ENCODE measurements at places on chromosomes 16 and 17. TPM values are rescaled to one million over a fixed set of nuclear protein-coding genes. Genes with fewer than 3 reads are reported as not detected.
A peak's percentile ranks its signal among the peaks of the same experiment; 100 is the strongest.

ACSM2A gene
- total RNA-seq, result not detected

PITPNM3 gene
- 13.8 TPM for total RNA-seq

PYY gene
- not detected for total RNA-seq

CDIP1 gene
- 22.2 TPM for total RNA-seq

CBFA2T3 gene
- 8.9 TPM for total RNA-seq

DNA sequence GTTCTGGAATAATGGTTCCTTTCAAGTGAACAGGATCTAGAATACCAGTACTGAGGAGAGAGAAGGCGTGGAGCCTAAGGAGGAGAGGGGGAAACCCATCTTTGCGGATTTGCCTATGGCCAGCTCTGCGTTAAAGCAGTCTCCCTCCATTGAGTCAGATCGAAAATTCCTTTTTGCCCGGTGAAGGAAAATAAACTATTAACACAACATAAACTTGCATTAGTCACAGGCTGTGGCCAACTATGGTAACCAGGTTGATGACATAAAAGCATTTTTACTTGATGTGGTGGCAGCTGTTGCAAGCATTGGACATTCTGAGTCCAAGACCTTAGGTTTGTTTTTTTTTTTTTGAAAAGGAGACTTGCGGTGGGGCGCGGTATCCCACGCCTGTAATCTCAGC lies 8.9 kb downstream of the LDAF1 start:
- H3K27ac ChIP-seq, result no peak overlapping the region
- H3K4me3 ChIP-seq, result no peak overlapping the region
- H3K36me3 ChIP-seq, result no peaks in the 10 kb centered on the region
- H3K4me1 ChIP-seq, result peaks cover 8% of the 10 kb centered on the region
- H3K27me3 ChIP-seq, result no peaks in the 10 kb centered on the region

GRCh38 chr17:40319651-40320540 lies 10.9 kb downstream of the RARA start:
- DNase-seq, result peak; percentile 91
- H3K36me3 ChIP-seq, result no peaks in the 10 kb centered on the region

DNA sequence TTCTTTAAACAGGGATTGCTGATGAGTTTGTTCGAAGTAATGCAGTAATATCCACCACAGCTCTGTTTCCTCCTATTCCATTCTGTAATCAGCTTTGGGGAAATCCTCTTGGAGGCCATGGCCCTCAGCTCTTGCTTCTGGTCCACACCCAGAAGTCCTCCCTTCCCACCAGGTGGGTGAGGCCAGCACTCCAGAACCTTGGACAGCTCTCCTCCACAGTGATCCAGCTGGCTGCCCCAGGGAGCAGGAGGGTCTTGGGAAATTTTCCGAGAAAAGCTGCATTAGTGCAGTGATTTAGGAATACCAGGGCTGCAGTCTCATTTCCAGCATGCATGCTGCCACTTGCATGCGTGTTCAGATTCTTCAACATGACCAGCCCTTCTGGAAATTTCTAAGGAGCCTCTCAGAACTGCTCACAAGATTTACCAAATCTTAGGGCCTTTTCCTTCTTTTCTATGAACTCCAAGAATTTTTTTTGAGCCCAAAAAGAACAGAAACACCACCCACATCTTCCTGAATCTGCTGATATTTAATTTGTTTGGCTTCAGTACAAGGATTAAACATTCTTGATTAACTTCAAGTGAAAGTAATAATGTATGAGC lies 4.2 kb downstream of the SMPD3 start:
- no peak overlapping the region for H3K4me3 ChIP-seq
- peak; percentile 72 for DNase-seq
- no peak overlapping the region for H3K27ac ChIP-seq
- no peaks in the 10 kb centered on the region for H3K36me3 ChIP-seq
- peaks cover 8% of the 10 kb centered on the region for H3K27me3 ChIP-seq
- H3K4me1 ChIP-seq, result peaks cover 13% of the 10 kb centered on the region

DNA sequence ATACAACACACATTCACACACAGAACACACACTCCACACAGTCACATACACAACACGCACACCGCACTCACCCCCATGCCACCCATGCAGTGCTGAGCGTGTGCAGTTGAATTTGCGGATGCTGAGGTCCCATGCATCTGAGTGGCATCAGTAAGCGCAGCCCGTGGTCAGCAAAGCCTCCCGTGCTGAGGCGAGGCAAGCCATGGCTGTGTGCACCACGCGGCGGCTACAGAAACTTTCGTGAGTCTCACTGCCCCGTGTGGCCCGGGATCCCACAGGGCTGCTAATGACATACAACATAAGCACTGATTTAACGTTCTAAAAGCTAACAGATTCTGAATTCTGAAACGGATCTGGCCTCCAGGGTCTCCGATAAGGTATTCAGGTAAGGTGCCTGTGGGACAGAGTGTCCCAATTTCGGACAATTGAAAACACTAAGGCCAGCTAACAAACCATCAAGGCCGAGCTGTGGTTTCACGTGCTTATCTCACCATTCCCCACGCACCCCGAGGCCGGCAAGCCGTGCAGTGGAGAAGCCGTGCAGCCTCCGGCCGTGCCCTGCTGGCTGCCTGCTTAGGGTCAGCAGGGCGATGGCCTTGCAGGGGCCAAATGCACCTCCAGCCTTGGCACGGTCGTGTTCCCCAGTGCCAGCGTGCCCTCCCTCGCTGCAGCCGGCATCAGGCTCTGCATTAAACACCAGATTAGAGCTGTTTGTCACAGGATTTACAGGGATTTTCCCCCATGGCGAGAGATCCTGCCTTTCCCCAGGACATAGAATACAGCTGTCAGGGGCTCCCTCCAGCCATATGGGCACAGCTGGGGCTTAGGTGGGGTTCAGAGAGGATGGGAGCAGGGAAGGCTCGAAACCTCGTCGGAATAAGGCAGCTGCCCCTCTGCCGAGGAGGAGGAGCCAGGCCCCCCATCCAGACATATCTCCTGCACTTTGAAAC lies 191.7 kb downstream of the C16orf95 start:
- H3K27ac ChIP-seq, result no peak overlapping the region
- H3K4me1 ChIP-seq, result no peaks in the 10 kb centered on the region
- H3K27me3 ChIP-seq, result no peaks in the 10 kb centered on the region
- no peak overlapping the region for H3K4me3 ChIP-seq

DNA sequence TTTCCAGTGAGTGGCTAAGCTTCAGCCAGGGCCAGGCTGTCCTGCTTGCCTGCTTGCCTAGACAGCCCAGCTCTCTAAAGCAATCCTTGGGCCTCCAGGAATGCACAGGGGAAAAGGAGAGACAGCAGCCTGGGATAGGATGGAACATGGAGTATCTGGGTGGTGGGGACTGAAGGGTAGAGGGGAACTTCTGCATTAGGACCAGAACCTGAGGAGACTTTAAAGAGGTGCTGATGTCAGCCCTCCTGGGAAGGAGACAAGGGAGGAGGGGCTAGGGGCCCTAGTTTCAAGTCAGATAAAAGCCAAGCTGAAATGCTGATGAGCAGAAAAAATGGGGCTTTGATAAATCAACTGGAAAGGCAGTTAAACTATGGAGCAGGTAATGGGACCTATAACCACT lies 1.8 kb downstream of the HOXB7 start:
- H3K4me1 ChIP-seq, result peaks cover 45% of the 10 kb centered on the region
- no peak overlapping the region for H3K27ac ChIP-seq
- H3K36me3 ChIP-seq, result no peaks in the 10 kb centered on the region
- no peak for DNase-seq

- H3K36me3 ChIP-seq, result no peaks in the 10 kb centered on the region
- peaks cover 39% of the 10 kb centered on the region for H3K27me3 ChIP-seq
- H3K27ac ChIP-seq, result no peak overlapping the region
- no peak overlapping the region for H3K4me3 ChIP-seq
- no peak for DNase-seq
- H3K4me1 ChIP-seq, result peaks cover 15% of the 10 kb centered on the region
These were observed 820 bp downstream of the GRIN2C start for GRCh38 chr17:74858672-74859458.

DNA sequence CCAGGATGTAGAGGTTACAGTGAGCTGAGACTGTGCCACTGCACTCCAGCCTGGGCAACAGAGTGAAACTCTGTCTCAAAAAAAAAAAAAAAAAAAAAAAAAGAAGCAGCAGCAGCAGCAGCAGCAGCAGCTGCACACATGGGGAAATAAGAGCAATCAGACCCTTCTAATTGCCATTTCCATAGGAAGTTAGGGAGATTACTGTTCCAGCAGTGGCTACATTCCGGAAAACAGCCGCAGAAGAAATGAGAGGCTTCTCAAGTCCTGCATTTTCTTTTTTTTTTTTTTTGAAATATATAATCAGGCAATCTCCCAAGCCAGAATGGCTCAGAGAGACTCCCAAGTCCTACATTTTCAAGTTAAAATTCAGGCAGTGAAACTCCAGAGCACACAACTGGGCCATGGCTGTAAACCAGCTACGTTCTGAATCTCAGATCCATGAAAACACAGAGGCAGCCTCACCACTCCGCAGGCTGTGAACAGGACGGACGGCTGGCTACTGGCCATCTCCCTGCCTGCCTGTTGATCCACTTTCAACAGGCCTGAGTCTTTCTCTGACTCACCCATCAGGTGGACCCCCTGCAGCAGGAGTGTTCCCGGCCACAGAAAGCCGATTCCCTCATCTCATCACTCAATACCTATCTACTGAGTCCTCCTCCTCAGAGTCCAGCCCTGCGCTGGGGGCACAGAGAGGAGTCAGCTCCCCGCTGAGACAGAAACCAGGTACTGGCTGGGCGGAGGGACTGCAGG lies 15.0 kb downstream of the TRPV1 start:
- H3K27me3 ChIP-seq, result no peaks in the 10 kb centered on the region
- no peak overlapping the region for H3K27ac ChIP-seq
- H3K36me3 ChIP-seq, result no peaks in the 10 kb centered on the region

All from left lung (tissue), 14 donors.